Erythroblast (primary cell): ENCODE measurements at places on chromosomes 16 and 17.

- DNase-seq: no peak
Measured at GRCh38 chr17:71237903-71238538, 882.8 kb upstream of the SOX9 start.

- peak; percentile 71 for DNase-seq
Measured at GRCh38 chr16:14071576-14072271, 605 bp downstream of the MRTFB start.

- no peak for DNase-seq
Measured at GRCh38 chr16:10601444-10602408, 21.3 kb upstream of the EMP2 start.

DNA sequence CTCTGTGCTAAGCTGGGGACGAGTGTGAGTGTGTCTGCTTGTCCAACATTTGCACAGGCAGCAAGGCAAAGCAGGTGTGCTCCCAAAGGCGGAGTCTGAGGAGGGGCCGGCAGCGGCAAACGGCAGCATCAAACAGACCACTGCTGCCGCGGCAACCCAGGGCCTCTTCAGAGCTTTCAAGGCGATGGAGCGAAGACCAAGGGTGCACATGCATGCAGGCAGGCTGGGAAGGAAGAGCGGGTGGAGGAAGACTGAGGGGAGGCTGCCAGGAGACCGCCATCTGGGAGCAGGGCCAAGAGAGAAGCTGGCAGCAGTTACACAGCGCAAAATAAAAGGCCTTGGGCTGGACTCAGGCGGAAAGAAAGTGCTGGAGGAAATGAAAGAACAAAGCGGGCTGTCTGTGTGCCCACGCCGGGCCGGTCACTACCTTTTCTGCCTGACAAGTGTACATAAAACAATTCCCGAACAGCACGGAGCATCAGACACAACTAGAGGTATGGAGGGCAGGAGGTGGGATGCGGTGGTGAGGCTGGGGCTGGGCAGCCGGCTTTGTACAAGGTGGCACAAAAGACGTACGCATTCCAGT lies 8.5 kb downstream of the TIMM22 start:
- no peak for DNase-seq

DNA sequence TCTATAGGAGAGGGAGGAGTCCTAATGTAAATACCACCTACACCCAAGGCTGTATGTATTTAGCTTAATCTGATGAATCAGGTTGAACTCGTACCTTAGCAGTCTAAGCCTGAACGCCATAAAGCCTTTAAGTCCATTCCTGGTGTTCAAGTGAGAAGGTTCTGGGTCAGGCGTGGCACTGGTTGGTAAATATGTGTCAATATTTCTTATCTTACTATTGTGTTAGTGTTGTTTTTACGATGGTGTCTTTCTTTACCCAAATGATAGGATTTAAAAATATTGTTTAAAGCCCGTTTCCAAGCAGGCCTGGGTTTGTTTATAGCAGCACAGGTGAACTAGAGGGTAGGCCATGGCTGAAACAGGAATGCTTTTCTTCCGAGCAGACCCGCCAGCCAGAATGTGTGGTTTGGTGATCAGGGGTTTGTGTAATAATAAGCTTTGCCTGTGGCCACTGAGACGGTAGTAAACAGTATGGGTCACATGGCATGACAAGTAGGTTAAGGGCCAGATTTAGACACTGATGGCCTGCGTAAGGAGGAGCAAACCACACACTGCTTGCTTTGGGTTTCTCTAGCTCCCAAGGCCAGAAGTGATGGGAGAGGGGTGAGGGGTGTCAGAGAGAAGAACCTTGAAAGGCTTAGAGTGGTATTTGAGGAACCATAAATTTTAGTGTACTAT lies 3.3 kb downstream of the TMEM94 start:
- DNase-seq: no peak

DNA sequence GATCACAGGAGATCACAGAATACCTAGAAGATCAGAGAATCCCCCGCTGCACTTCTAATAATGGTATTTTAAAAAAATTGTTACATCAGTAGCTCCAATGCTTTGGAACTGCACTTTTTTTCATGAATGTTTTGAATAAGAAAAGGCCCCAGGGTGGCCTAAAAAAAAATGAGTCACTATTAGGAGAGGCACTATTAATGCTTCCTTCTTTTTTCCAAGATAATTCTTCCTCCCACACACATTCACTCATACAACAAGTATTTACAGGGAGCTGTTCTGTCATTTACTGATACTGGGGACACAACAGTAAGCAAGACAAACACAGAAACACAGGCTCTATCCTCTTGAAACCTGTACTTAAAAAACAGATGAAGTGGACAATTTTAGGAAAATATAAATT lies 675 bp upstream of the PDZD9 start:
- DNase-seq: no peak

DNA sequence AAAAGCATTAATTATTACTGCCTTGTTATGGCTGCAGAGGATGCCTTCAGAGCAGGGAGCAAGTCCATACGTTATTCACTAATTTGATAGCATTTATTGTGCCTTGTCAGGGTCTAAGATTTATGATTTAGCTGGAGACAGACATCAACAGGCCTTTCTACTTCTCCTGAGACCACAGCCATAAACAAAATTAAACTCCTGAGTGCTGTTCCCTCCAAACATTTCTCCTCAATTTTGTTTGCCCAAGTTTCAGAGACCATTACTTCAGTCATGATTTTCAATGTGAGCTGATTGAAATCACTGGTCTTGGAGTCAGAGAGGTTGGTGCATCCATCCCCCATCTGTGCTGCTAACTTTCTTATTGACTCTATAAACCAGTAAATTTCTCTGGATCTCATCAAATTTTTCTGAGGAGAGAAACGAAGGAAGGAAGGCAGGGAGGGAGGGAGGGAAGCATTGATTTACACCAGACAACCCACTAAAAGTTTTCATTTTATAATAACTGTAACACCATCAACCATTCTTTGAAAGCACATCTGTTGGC lies 423.6 kb upstream of the CDH11 start:
- DNase-seq: no peak

GRCh38 chr16:84613408-84614072 lies 4.3 kb downstream of the COTL1 start:
- no peak for DNase-seq

- DNase-seq: no peak
Measured at GRCh38 chr16:77925531-77925930, 96.8 kb upstream of the CLEC3A start.

- peak; percentile 75 for DNase-seq
Measured at GRCh38 chr16:24834459-24835335, 11.1 kb upstream of the SLC5A11 start.

- no peak for DNase-seq
Measured at GRCh38 chr16:81808933-81809480, 29.9 kb downstream of the PLCG2 start.

DNA sequence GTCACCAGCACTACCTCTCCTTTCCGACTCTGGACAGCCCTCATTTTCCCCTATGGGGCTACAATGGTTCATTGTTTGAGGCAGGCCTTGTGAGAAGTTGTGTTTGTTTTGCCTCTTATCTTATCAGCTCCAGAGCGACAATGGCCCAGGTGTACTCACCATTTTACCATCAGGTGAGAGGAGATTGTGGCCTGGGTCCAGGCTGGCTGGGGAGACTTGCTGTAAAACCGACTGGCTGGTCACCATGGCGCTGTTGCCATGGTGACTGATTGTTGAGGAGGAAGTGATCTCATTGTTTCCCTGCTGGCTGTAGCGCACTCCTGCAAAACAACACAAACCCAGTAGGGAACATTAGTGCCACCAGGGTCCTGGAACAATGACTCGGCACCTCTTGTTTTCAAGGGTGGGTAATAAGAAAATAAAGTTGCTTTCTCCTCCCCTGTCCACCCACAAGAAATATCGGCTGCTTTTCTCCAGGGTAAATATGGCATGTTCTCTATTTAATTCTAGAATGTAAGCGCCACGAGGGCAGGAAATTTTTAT lies 34.4 kb downstream of the HNF1B start:
- DNase-seq: peak; percentile 46

GRCh38 chr16:6803176-6803575 lies 529.5 kb upstream of the RBFOX1 start:
- no peak for DNase-seq

DNA sequence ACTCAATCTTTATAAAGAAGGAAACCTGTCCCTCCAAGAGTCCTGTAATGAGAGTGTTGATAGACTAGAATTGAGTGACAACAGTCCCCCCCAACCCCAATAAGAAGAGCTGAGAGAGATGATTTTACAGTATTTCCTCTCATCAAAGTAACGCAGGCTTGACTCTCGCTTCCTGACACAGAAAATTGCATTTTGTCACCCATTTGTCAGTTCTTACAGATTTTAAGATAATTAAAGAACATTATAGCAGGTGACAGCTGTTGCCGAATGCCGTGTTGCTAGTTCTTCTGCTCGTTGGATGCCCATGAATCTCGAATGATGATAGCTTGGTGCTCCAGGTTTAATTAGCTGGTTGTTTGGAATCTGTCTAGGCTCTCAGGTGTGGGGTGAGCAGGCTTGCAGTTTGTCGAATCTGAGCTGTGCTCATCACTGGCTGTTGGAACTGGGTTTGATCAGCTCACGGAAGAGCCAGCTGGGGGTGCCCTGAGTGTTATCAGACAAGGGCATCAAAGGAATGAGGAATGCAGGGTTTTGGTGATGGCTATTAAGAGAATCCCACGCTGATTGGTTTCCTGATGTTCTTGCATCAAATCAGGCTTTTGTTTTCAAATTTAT lies 84.8 kb upstream of the CPHXL start:
- no peak for DNase-seq

GRCh38 chr16:31402687-31403086 lies 9.6 kb downstream of the ITGAD start:
- no peak for DNase-seq

GRCh38 chr16:54602666-54603065 lies 316.1 kb upstream of the IRX3 start:
- no peak for DNase-seq

GRCh38 chr16:85041219-85042166 lies 13.9 kb downstream of the KIAA0513 start:
- no peak for DNase-seq

GRCh38 chr17:77915594-77916021 lies 42.9 kb upstream of the TNRC6C start:
- DNase-seq: no peak

DNA sequence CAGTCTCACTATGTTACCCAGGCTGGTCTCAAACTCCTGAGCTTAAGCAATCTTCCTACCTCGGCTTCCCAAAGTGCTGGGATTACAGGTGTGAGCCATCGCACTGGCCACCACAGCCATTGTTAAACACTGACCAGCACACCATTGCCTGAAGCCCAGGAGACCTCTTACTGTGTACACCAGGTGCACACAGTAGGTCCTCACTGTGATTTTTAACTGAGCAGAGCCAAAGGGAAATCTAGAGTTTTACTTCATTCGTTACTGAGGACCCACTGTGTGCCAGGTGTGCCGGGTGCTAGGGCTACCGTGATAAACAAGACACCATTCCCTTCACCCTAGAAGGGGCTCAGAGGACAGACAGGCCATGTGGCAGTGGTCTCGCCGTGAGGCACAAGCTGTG lies 4.2 kb downstream of the ITGB4 start:
- DNase-seq: no peak

DNA sequence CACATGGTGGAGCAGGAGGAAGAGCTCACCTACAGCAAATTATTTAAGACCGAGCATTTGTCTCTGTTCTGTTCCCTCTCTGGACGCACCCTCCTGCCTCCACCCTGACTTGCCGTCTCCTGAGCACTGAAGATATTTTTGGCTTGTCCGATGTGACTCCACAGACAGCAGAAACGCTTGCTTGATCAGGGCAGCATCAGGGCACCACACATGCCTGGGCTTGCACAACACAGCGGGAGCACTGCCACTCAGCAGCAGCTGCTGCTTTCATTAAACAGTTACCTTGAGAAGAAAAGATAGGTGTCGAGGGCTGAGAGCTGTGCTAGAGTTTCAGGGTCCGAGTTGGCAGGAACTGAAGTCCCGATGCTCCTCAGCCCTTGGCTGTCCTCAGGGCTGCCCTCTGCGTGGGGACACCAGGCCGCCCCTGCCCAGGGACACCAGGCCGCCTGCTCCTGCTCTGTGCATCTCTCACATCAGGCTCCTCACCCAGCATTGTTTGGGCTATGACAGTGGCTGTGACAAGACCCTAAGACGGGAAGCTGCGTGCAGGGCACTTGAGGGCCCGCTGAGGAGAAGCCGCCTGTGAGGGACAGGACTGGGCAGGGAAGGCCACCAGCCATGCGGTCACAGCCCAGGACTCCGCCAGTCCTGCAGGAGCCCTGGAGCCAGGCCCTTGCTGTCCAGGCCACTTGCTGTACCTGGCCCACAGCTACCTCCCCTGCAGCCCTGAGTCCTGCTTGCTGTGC lies 21.3 kb upstream of the CDH15 start:
- DNase-seq: no peak

DNA sequence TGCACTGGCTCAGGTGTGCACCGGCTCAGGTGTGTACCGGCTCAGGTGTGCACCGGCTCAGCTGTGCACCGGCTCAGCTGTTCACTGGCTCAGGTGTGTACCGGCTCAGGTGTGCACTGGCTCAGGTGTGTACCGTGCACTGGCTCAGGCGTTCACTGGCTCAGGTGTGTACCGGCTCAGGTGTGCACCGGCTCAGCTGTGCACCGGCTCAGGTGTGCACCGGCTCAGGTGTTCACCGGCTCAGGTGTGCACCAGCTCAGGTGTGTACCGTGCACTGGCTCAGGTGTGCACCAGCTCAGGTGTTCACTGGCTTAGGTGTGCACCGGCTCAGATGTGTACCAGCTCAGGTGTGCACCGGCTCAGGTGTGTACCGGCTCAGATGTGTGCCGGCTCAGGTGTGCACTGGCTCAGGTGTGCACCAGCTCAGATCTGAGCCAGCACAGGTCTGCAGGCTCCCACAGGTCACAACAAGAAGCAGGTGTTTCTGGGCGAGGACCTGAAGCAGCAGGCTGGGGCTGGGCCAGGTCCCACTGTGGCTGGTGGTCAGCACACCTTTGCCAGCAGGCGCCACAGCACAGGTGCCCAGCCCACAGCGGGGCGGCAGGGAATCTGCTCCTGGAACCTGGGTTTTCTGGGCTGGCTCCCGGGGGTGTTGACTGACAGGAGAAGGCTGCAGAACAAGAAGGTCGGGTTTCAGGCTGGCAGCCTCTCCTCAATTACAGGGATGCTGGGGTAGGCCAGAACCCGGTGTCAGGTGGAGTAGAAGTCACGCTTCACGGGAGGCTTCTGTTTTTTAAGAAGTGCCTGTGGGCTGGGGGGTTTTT lies 17.2 kb downstream of the METRNL start:
- DNase-seq: no peak

GRCh38 chr16:81493755-81494433 lies 49.3 kb downstream of the CMIP start:
- peak; percentile 46 for DNase-seq

DNA sequence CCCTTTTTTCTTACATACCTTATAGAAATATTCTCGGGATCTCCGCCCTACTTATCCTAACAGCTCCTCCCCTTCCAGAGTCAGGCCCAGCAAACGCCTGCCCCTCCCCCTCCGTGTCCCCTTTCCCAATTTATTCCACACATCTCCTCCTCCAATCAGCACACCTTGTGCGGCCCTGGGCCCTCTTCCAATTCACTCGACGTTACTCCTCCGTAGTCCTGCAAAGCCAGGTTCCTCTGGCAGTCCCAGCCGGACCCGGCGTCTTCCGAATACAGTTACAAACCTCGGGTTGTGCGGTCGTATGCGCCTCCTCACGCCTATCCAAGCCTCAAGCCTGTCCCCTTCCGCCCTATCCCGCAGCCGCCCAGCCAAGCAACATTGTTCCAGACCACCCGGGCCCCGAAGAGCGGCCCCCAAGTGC lies 677 bp downstream of the CBX1 start:
- DNase-seq: no peak
